Inflammatory macrophage treated with lipopolysaccharide for 1 hour (primary cell): ENCODE measurements at places on chromosomes 13 and 19.

- DNase-seq, result no peak
These were observed 58.7 kb upstream of the ALOX5AP start for GRCh38 chr13:30676672-30677071.

DNA sequence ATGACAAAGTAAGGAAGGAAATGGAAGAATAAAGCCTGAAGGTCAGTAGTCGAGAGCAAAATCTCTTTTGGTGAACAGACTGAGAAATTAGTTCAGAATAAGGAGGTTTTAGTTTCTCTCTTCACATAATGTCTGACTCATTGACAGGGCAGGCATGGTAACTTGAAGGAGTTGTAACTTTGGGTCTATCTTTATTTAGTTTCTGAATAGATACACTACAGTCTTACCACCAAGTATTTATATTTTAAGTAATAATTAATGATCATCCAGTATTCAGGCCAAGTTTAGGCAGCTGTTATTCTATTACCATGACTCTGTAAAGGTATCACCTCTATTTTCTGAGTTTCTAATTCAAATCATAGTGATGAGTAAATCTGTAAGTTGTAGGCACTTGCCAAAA is 219.9 kb downstream of the SPRY2 start:
- DNase-seq, result no peak

DNA sequence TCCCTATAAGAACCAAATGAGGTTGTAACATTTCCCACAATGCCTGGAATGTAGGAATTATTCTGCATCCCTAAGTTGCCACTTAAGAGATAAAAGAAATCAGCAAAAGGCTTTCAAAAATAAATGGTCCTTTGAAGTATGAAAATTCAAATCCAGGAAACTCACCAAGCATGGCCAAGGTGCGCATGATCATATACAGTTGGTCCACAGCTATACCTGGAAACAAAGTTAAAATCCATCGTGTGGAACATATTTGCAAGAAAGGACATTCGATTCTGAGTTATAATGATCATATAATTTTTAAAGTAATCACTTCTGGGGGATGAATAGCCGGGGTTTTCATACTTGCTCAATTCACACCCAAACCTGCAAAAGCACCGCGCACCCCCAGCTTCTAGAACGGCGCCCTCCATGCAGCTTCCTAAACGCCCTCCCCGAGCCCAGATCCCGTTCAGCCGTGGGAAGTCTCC is 525 bp downstream of the CARS2 start:
- DNase-seq, result no peak

- no peak for DNase-seq
These were observed 44.7 kb upstream of the FRY start for GRCh38 chr13:31986676-31987470.

DNA sequence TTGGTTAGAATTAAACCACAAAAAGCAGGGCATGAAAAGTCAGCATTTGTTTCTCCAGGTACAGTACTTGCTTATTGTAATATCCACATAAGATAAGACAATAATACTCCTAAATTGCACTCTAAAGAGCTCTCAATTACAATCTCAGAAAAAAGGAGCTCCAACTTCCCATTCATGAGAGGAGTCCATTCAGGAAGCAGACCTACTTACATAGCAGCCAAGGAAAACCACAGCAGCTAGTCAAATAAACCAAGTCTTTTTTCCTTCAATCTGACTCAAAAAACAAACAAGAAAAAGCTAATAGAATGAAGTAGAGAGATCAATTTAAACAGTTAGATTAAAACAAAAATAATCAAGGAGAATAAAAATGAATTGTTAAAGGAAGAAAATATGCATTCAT is 885.2 kb upstream of the SLITRK6 start:
- no peak for DNase-seq

- DNase-seq, result no peak
These were observed 34.0 kb downstream of the MTRF1 start for GRCh38 chr13:41229356-41229755.

DNA sequence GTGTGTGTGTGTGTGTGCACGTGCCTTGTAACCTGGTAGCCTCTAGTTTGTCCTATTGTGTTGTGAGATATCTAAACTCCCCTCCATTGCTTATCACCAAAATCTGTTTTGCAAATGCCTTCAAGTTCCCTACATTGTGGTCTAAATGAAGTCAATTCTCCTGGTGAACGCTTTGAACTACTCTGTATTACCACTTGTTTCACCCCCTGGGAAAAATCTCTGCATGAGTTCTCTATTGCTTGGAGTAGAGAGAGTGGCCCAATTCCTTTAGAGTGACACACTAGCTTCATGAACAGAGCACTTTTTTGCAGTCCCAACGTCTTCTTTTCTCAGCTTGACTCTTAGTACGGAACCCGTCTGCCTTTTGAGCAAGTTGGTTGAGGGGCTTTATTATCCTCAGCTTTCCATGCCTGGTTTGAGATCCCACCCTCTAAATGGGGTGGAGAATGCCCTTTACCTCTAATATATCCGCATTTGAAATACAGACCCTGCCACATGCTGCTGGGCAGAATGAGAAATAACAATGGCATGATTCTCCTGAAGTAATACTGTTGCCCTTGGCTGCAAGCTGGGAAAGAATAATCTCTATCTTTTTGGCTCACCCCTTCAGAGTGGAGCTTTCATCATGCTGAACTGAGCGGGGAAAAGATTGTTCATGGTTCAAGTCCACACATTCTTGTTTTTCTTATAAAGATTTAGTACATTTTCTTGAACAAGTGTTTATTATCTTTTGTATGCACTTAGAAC is 2545.3 kb downstream of the PCDH9 start:
- no peak for DNase-seq

DNA sequence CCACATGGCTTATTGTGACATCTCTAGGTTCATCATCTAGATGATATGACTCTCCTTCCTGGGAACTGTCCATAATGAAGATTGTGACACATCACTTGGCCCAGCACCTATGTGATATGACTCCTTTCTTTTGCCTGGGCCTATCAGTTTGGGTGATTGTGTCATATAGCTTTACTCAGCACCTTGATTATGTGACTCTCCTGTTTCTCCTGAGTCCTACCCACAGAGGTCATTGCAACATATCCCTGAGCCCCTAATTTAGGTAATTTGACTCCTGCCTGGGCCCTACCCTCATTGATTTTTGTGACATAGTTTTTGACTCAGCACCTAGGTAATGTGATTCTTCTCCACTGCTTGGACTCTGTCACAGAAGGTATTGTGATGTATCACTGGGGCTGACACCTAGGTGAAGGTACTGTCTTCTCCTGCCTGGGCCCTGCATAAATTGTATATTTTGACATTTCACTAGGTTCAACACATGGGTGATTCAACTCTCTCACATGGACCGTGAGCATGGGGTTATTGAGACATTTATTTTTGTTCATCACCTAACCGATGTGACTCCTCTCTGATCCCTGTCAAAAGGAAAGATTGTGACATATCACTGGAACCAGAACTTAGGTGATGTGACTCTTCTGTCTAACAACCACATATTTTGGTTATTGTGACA is 26.2 kb upstream of the ZNF254 start:
- no peak for DNase-seq

GRCh38 chr19:49807058-49807903 is 5.8 kb downstream of the FUZ start:
- peak; percentile 34 for DNase-seq

DNA sequence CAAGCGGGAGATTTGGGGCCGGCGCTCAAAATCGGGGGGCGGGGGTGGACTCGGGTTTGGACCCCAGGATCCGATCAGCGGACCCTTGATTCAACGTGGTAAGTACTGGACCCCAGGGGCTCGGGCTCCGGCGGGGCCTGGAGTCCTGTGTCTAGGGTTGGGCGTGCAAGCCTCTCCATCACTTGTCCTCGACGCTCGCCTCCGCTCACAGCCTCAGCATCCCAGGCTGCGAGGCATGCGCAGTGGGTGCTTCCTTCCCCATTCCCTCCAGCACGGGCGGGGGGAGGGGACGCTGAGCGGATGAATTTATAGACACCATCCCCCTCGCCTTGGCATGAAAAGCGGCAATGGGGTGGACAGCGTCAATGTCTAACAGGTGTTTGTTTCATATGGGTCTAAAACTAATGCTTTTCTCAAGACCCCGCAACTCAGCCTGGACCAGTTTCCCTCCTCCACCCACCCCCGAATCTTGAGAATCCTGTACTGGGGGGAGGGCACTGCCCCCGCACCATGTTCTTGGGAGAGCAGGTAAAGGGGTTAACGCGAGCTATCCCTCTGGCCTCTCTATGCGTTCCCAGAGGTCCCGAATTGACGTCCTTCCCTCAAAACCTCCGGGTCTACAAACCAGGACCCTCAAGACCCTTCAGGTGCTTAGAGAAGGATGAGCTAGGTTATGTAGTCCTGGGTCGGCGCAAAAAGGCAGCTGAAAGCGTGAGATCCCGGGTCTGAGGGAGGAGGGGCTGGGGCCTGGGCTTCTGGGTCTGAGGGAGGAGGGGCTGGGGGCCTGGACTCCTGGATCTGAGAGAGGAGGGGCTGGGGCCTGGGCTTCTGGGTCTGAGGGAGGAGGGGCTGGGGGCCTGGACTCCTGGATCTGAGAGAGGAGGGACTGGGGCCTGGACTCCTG is 579 bp downstream of the CPT1C start:
- no peak for DNase-seq

GRCh38 chr13:78610381-78610883 is 7.1 kb upstream of the POU4F1 start:
- DNase-seq, result no peak

- peak; percentile 14 for DNase-seq
These were observed 35.6 kb upstream of the SPATA13 start for GRCh38 chr13:24124789-24125476.

- DNase-seq, result no peak
These were observed 16.9 kb upstream of the PROZ start for GRCh38 chr13:113141601-113141970.

DNA sequence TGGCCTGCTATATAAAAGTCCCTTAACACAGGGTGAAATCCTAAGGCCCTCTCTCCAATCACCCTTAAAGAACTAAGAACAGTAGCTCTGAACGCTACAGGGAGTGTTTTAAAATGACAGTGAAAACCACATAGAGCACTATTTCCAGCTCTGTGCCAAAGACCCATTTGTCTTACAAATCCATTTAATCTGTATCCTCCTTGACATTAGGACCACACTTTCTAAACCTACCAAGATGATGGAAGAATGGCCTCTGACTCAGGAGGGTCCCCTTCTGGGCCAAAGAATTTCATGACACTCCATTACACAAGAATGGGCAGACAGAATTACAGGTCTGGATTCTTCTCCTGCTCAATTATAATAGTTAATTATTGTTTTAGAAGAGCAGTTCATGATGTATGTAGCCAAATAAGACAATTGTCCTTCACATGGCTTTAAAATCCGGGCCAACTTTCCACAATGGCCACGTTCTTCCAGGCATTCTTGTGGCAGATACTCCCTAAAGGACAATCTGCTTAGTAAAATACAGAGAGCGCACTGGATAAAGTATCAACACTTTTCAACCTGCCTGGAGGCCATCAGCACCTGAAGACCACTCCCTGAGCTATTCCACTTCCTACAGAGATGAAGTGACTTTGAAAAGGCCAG is 61.0 kb downstream of the STK24 start:
- no peak for DNase-seq

GRCh38 chr19:4988770-4989251 is 19.9 kb downstream of the KDM4B start:
- DNase-seq, result no peak

DNA sequence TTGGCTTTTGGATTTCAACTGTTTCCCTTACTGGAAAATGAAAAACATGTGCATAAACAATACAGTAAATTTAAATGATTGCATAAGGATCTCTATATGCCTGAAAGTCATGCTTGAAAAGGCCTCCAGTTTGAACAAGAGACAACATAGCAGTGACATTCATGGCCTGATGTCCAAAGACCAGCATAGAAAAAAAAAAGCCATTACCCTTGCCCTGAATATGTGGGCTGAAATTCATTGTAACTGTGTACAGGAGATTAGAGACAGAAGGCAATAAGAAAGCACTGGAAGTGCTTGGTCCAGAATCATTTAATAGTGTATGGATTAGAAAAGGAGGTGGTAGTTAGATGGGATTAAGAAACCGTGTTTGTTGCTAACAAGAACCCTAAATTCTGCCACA is 15.4 kb downstream of the MIR17HG start:
- DNase-seq, result no peak

DNA sequence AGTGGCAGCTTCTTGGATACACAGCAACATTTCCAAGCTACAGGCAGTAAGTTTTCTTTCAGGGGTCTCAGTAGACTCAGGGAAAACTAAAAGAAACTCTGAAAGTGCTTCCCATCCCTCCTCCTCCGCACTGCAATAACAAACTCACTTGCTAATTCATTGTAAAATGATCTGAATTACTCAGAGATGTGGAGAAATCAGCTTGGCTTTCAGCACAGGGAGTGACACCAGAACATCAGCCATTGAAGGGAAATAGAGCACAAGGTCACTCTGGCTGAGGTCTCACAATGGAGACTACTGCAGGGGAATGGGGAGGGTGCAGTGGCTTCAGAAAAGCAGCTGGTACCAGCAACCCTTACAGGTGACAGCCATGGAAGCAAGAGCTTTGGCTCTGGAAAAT is 137.3 kb upstream of the SERP2 start:
- peak; percentile 70 for DNase-seq
